ENCODE measurements at places on chromosomes 5 and 9.
A peak's percentile ranks its signal among the peaks of the same experiment; 100 is the strongest.

GRCh38 chr5:132737982-132738681 lies 786 bp upstream of the KIF3A start:
- no peak for DNase-seq

DNA sequence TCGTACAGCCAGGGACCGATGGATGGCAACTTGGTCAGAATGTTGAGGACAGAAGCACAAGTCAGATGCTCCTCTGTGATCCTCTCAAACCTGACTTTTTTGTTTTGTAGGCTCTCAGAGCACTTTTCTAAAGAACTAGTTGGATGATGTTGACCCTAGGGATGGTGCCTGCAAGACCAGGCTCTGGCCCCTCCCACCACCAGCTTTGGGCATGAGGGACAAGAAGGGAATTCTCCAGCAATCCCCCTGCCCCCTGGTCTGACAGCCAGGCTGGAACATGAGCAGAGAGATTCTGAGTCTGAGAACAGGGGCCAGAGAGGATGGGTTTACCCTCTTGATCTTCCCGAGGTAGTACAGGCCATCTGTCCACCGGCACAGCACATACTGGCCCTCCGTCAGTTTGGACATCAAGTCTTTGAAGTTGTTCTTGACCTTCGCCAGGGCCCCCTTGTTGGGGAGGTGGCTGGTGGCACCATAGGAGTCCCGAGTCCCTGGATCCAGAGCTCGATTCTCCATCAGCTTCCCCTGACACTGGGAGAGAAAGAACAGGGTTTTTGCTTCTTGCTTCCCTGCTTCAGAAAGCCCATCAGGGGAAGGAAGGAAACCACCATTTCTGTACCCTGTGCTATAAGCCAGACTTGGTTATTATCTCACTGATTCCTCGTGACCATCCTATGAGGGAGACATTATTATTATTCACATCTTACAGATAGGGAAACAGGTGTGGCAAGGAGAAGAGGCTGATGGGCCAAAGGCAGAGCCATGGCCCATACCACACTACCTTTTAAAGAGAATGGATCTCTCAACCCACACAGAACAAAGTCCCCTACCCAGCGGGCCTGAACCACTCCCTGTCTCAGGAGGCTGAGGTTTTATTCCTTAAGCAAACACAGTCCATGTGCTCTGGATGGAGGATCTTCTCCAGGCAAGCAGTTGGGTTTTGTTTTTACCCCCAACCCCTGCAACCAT lies 2.5 kb downstream of the PHF19 start:
- no peak for DNase-seq

DNA sequence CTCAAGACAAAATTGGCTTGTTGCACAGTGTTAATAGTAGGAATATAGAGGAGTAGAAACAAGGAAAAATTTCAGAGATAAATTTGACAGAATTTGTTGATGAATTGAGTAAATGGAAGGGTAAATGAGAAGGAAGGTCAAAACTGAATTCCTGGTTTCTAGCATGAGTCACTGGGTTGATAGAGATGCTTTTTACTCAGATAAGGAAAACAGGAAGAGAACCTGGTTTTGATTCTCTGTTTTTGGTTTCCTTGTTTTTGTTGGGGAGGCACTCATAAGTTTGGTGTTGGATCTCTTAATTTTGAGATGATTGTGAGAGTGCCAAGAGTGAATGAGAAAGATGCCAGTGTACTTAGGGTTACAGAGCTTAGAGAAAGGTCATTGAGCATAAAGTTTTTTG lies 7.1 kb downstream of the LRRC70 start:
- DNase-seq: no peak

GRCh38 chr9:19379697-19380046 lies 364 bp downstream of the RPS6 start:
- peak; percentile 23 for DNase-seq

- no peak for DNase-seq
Measured at GRCh38 chr9:129176701-129177442, 1.2 kb downstream of the IER5L start.

- DNase-seq: no peak
Measured at GRCh38 chr9:121607434-121608167, 43.8 kb upstream of the DAB2IP start.

GRCh38 chr9:12916042-12916441 lies 141.2 kb downstream of the LURAP1L start:
- DNase-seq: no peak

GRCh38 chr9:21679432-21679831 lies 123.0 kb upstream of the MTAP start:
- no peak for DNase-seq

DNA sequence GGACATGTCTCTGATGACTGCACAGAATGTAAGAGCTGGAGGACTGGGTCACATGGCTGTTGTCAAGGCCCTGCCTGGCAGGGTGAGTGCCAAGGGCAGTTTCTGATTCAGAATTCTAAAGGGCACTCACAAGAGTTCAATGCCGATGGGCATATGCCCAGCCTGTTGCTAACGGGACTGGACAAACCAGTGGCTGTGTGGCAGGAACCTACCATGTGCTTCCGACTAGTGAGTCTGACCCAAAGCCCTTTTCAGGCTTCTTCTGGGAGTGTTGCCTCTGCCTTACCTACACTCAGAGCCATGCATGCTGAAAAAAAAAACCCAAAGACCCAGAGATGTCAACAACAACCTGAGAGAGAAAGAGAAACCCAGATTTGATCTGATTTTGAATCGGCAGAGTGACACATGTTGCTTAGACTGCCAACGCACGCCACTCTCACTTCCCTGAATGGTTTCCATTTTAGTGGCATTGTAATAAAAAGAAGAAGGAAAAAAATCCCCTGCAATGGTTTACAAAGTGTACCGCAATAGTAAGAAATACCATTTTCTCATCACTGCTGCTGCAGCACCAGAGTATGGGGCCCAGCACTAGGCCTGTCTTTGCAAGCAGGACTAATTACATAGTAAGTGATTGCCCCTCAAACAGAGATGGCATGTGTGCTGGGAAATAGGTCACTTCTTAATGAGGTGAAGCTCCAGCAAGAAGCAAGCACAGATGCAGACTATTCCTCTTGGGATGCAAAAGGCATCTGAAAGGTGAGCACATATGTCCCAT lies 194.3 kb downstream of the PALM2AKAP2 start:
- DNase-seq: no peak
